ENCODE measurements at places on chromosomes 5 and 9.
A peak's percentile ranks its signal among the peaks of the same experiment; 100 is the strongest.

GRCh38 chr5:919356-920000, 26.8 kb downstream of the TRIP13 start:
- DNase-seq = no peak

DNA sequence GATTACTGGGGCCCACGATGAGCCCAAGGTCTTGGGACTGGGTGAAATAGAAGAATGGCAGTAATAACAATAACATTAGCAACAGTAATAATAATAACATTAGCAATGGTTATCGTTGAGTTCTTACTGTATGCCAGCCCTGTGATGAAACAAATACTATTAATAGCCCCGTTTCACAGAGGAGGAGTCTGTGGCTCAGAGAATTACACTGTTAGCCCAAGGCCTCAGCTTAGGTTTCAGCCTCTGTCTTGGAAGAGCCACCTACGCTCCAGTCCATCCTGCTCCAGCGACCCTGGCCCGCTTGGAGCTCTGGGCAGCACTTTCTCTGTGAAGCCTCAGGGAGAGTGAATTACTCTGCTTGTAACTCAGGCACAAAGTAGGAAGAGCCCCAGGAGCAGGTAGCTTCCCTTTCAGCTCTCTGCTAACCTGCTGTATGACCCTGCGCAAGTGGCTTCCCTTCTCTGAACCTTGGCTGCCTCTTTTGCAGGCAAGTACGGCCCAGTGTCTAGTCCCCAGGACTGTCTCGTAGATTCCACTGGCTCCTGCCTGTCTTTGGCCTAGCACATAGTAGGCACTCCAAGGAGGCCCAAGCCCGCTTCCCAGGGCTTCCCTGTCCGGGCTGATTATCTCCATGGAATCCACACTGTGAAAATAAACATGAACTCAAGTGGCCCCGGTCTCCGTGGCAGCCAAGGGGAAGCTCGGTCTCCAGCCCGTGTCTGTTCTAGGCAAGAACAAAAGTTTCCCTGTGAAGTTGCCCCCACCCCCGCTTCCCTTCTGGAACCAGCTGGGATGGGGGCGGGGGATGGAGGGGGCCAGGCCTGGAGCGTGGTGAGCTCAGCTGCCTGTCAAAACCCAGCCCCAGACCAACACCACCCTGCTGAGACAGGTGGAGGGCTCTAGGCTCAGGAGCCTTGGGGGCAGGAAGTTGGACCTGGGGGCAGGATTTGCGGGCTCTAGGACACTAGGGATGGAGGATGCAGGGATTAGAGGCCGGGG, 26.2 kb upstream of the LMX1B start:
- DNase-seq = no peak

DNA sequence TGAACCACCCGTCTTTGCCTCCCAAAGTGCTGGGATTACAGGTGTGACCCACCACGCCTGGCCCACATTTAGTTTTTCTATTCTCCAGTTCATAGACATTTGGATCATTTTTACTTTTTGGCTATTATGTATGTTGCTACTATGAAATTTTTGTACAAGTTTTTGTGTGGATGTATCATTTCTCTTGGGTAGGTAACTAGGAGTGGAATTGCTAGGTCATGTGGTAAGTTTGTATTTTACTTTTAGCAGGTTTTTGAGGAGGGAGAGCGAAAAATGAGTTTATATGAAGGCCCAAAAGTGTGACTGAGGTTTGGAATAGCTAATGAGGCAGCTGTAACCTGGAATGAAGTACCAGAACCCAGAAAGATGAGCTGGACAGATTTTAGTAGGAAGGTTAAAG, 35.2 kb downstream of the ARHGAP26 start:
- no peak for DNase-seq

DNA sequence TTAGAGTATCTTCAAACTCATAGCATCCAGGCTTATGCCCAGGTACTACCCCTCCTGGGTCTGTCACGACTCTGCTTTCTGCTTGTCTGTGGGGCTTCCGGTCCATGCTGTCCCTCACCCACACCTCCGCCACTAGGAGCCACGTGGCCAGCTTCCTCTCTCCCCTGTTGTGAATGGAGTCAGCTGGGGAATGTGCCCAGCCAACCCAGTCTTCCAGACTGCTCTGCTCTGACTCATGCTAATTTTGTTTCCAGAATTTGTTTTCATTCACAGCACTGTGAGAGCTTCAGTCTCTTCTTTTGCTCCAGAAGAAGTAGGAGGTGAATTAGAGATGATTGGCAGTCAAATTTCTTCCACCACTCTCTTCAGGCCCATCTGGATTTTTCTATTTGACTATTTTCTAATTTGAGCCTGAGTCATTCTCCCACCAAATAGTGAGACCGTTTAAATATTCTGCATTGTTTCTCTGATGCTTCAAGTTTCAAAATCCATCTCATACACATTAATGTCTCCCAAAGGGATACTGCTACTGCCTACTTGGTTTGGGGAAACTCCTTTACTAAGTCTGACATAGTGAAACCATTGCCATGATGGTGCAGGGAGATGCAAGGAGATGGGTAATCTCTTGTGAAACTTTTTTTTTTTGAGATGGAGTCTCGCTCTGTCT, 424.1 kb upstream of the KIF2A start:
- peak; percentile 58 for DNase-seq

- no peak for DNase-seq
Observed at GRCh38 chr9:109967651-109968642, 187.9 kb downstream of the PALM2AKAP2 start.

DNA sequence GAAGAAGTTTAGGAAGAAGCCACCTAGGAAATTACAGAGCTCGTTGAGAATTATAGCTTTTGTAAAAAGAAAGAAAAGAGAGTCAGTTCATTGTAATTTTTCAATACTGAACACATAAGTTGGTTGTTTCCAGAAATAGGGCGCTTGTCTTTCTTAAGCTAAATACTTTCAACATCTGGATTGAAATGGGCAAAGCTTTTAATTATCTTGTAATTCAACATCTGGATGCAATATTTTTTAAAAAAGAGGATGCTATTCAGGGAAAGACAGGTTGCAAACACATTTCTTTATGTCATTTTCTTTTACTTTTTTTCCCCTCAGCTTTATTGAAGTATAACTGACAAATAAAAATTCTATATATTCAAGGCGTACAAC, 100.7 kb upstream of the TRPC7 start:
- no peak for DNase-seq

DNA sequence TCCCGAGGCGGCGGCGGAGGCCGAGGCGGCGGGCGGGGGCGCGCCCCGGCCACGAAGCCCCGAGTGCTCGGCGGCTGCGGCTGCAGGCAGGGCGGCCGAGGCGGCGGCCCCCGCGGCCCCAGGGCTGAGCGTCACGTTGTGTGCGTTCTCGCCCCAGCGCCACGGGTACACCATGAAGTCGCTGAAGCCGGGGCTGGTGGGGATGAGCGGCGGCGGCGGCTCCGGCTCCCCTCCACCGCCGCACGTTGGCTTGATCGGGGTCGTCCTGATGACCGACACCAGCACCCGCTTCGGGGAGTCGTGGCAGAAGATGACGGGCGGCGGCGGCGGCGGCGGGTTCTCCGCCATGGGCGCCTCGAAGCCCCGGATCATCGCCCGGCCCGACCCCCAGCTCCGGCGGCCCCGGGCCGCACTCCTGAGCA, 498 bp downstream of the ZNF367 start:
- no peak for DNase-seq

DNA sequence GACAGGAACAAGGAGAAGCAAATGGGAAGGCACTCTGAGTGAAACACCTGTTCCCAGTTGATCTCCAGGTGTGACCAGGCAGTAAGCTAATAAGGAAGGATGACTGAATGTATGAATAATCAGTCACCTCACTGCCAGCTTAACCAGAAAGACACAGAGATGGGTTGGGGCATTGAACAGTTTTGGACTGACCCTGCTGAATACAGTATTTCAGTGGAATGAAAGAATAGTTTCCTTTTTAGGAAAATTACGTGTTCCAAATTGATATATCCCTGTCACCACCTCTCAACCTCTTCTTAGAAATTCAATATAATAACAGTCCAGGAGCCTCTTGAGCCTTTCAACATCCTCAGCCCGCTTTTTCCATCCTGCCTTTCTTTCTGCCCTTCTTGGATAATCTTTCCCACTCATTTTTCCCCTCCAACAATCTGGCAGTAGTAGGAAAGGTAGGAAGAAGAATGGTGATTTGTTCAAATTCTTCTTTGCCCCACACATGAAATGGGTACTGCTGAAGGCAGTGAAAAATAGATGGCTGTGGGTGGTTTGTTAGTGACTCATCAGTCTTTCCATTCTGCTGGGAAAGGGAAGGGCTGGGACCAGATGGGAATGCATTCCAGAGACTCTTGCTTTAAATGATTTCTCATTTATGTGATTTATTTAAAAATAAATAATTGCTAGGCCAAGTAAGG, 117.9 kb downstream of the ZSWIM6 start:
- DNase-seq = peak; percentile 72

GRCh38 chr9:70694758-70695157, 280.3 kb upstream of the KLF9 start:
- no peak for DNase-seq

- DNase-seq = peak; percentile 35
Observed at GRCh38 chr5:175842951-175843793, 28.2 kb upstream of the CPLX2 start.

GRCh38 chr9:134065612-134066419, 2.0 kb downstream of the BRD3 start:
- peak; percentile 67 for DNase-seq

GRCh38 chr9:123654994-123655637, 274.8 kb downstream of the DENND1A start:
- DNase-seq = no peak

- no peak for DNase-seq
Observed at GRCh38 chr9:79681576-79681975, 109.8 kb downstream of the TLE4 start.

DNA sequence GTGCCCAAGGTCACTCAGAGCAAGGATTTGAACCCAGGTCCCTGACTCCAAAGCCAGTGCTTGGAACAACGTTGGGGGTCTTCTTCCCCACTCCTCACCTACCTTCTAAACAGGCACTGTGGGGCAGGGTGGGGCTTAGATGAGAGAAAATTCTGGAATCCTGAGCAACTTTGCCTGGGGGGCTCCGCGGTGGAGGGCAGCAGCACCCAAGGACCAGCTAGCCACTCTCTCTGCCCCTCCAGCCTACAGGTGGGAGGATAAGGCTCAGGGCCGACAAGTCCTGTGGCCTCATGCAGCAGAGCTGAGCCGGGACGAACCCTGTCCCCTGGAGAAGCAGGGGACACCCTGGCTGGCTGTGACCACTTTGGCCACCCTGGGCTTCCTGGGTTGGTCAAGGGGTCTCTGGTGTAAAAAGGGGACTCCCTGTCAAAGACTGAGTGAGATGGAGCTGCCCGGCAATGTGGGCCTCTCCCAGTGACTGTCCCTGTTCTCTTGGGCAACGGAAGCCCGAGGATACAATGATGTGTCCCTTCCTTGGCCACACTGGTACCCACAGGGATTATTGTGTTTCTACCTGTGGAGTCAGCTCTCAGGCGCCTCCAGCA, 26.5 kb downstream of the CEL start:
- no peak for DNase-seq

GRCh38 chr9:133715866-133716563, 22.1 kb downstream of the SARDH start:
- no peak for DNase-seq

- DNase-seq = no peak
Observed at GRCh38 chr5:119117237-119117636, 46.4 kb downstream of the DMXL1 start.

DNA sequence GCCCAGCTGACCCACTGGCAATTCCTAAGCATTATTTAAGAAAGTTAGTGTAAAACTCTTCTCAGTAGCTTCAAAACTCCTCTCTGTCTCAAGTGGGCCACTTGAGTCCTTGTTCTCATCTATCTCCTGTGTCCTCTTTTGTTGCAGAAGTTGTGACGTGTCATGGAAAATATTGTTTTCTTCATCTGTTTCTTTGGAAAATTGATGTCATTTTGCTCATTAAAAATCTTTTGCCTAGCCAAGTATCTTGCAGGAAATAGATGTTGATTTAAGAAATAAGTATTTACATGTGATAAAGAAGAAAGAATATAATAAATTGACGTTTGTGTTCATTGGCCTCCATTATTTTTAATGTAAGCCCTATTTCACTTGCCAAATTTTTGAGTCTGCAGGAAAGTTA, 1158.4 kb upstream of the SEMA6A start:
- no peak for DNase-seq

DNA sequence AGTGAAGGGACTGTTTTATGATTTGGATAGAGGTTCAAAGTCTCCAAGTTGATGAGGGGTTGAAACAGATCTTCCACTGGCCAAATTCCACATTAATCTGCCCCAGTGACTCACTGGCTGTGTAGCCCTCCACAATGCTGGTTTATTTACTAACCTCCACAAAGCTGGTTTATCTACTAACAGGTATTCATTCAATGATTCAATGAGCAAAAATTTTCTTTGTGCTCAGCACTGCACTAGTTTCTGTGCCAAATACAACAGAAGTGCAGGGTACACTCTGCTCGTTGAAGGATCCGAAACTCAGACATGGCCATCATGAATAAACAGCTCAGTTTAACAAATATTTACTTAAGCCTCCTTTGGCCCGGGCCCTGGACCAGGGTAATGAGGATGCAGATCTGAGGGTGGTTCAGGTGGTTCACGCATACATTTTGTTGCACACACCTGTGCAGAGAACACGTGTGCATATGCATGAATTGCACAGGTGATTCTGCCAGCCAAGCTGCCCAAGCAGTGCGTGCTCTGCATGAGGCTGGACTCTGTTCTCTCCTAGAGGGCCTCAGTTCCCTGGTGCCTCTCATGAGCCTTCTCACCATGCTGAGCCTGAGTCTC, 71.0 kb downstream of the SH3PXD2B start:
- peak; percentile 79 for DNase-seq

DNA sequence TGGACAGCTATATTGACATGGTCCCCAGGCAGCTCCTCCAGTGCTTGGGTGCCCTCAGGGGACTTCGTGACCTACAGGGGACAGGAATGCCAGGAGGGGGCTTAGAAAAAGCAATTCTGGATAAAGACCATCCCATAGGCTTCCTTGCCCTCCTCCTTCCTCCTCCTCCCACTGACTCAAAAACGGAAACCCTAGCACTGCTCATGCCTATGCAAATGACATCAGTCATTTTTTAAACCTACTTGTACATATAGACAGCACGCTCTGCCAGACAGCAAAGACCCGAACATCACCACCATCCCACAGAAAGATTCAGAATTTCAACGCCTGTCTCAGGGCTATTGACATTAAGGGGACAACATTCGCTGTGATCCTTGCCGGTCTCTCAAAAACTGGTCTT, 11.0 kb downstream of the IGFBPL1 start:
- no peak for DNase-seq

DNA sequence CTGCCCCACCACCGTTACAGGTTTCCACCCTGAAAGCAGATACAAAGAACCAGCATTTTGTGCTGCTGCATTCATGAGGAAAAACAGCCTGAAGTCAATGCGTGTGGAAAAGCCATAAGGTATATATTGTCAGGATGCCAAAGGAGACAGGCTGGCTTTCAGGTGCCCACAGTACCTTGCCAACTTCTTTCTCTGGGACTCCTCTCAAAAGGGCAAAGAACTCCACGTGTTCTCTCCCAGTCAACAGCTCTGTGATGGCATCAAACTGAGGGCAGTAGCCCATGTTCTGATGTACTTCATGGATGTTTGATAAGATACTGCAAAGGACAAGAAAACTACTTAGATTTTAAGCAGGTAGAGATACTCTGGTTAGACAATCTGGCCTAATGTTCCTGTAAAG, 24.3 kb downstream of the NIPSNAP3B start:
- no peak for DNase-seq

- no peak for DNase-seq
Observed at GRCh38 chr9:99793528-99793927, 28.2 kb upstream of the NR4A3 start.

All from mammary epithelial cell (primary cell).